Stimulated activated CD4-positive, alpha-beta T cell treated with anti-CD3 and anti-CD28 coated beads, Interleukin-1b, Interleukin-23, amount 100 ng/mL, for 48 hours (primary cell): ENCODE measurements at places on chromosomes 2 and 18.

DNA sequence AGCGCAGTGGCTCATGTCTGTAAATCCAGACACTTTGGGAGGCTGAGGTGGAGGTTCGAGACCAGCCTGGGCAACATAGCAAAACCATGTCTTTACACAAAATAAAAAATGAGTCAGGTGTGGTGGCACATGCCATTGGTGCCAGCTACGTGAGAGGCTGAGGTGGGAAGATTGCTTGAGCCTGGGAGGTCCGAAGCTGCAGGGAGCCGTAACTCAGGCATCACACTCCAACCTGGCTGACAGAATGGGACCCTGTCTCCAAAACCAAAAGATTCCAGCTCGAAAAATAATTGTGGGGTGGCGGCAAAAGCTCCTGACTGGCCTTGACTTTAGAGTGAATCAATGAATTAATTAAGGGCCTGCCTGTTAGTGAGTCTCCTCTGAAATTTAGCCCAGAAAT is 1.2 kb upstream of the ALPP start:
- no peak for DNase-seq

- no peak for DNase-seq
Measured at GRCh38 chr18:60987963-60988362, 345.3 kb upstream of the CDH20 start.

DNA sequence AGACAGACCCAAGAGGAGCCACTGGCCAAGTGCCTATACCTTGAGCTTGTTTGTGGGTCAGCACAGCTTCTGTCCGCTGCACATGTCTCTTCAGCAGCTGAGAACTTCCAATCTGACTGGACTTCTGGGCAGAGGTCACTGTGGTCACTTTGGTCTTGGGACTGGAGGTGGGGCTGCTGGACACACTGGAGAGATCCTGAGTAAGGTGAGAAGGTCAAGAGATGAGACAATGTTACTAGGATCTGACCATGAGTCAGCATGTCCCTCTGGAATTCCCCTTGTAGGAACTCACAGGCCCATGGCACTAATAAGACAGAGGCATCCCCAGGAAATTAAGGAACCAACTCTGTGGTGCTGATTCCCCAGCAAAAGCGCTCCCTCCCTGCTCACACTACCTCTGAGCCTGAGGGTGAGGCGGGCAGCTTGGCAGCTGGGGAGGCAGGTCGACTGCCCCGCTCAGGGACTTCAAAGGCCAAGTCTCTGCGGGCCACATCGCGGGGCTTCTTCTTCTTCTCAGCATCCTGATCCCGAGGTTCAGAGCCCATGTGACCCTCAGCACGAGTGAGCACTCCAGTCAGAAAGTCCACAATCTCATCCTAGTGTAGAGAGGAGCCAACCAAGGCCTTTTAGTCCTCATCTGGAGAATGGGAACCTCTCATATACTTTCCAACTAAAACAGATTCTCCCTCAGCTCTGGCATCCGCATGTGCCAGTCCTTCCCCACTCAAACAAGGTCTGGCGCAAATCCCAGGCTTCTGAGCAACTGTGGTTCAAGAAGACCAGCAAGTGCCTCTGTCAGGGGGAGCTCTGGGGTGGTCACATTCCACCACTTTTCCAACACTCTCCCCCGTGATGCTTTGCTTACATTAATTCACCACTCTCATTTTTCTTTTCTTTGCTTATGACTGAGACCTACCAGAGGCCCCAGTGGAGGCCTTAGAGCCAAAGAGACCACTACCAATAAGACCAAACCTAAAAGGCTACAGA is 29.4 kb downstream of the KANSL3 start:
- DNase-seq, result no peak

DNA sequence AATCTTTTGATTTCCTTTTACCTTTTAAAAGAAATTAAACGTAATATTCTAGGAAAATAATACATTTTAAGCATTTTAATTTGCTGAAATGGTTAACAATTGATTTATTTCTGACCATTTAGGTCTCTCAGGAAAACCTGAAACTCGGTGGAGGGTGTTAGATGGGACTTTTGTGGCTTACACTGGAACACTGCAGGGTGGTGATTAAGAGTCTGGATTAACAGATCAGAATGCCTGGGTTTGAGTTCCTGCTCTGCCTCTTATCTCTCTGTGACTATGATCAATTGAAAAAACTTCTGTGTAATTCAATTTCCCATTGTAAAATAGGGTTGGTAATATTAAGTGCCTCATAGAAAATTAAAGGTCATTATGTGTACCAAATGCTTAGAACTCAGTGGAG is 168.7 kb downstream of the UBE2E3 start:
- no peak for DNase-seq

- DNase-seq, result no peak
Measured at GRCh38 chr2:1912771-1913170, 168.5 kb upstream of the PXDN start.

DNA sequence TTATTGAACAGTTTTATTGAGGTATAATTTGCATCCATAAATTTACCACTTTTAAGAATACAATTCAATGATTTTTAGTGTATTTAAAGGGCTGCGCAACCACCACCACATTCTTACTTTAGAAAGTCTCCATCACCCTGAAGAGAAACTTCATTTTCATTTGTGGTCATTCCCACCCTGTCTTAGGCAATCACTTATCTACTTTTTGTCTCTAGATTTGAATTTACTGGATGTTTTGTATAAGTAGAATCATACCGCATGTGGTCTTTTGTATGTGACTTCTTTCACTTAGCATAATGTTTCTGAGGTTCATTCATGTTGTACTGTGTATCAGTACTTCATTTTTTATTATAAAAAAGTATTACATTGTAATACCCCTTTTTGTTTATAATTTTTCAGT is 17.9 kb upstream of the SLC4A10 start:
- no peak for DNase-seq

- no peak for DNase-seq
Measured at GRCh38 chr18:65365245-65365980, 385.4 kb upstream of the CDH7 start.

DNA sequence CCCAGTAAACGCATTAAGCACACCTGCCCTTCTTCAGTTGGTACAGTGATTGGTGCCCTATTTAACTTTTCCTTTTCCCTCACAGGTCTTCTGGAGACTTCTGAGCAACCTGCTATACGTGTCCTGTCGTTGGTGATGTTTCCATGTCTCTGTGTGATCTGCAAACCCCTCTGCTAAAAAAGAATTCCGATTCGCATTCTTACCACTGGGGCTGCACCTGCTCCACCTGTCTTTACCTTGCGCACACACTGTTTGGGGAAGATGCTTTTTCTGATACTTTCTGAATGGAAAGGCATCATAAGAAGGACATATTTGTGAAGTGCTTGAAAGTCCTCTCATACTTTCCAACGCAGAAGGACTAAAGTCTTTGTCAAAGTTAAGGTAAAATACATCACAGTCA is 323.9 kb upstream of the SOX11 start:
- DNase-seq, result no peak

GRCh38 chr18:45724601-45725000 is 620 bp downstream of the SLC14A1 start:
- no peak for DNase-seq

DNA sequence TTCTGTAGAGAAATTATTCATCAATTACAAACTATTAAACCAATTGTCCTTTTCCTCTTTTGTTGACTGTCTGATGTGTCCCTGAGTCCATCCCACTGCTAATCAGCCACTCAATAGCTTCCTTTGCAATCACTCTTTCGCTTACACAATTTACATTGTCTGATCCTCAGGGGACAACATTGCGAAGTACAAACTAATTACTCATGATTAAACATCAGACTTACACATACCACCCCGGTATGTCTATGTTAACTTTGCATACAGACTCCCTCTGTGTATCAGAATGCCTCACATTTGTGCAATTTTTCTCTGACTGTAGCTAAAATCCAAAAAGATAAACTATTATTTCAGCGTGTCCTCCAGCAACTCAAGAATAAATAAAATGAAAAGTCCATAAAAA is 264.4 kb upstream of the REV1 start:
- DNase-seq, result no peak

DNA sequence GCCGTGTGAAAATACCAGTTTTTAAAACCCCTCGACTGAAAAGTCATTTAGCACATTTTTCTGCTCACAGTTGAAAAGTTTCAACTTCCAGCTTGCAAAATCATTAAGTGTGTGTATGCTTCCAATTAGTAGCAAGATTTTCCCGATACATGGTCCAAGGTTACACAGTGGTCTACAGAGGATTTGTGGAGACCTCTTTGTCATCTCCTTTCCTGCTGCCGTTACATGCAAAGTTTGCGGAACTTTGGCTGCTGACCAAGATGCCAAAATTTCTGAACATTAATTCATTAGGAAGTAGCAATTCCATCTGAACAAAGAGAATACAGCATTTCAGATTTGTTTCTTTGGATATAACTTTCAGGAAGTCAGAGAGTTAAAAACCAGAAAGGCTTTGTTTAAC is 474.6 kb downstream of the PLCL1 start:
- DNase-seq, result no peak

DNA sequence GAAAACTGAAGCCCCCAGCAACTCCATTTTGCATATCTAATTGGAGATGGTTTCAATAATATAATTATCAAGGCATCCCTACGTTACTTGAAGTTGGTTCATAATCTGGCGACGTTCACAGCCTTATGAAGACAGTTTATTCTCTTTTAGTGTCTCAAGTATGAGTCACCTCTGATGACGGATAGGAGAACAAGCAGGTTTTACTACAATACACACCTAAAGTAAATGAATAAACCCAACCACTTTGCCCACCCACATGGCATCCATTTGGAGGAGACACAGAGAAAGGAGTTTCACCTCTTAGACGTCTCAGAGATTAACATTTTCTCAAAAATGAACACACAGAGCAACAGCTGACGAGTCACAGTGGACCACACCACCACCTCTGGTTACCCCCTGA is 40.8 kb downstream of the BCL11A start:
- no peak for DNase-seq

DNA sequence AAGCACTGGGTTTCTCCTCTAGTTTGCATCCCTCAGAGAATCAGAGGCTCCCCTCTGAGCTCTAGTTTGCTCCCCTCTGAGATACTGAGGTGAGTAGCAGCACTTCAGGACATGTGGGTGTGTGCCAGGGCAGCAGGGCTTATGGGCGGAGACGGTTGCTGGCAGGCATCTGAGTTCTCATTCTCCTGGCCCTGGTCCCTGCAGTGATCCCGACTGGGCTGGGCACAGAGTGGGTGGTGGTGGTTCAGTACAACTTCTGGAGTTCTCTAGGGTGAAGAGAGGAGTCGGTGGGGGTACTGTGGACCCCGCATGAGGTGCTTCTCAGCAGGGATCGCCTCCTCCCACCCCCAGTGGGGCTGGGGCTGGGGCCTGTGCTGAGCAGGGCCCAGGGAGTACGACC is 47.9 kb downstream of the BOLA3 start:
- no peak for DNase-seq

DNA sequence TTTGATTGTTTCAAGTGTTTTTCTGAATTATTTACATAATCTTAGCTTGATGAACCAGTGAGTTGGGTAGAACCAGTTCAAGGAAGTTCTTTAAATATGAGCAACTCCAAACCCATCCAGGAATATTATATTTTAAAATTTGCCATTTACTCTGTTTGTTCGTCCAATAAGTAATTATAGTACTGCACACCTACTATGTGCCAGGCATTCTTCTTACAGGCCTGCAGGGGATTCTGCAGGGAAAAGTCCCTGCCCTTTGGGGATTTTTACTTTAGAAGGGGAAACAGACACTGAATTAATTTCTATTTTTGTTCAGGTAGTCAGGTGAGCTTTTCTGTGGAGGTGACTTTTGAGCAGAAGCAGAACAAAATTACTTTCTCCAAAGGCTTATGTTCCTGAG is 146.9 kb downstream of the DOCK10 start:
- DNase-seq, result no peak

- DNase-seq, result no peak
Measured at GRCh38 chr2:205782941-205783340, 100.6 kb downstream of the NRP2 start.

GRCh38 chr2:209534228-209534627 is 110.4 kb downstream of the MAP2 start:
- no peak for DNase-seq

- no peak for DNase-seq
Measured at GRCh38 chr2:177545143-177545542, 152.6 kb downstream of the AGPS start.

DNA sequence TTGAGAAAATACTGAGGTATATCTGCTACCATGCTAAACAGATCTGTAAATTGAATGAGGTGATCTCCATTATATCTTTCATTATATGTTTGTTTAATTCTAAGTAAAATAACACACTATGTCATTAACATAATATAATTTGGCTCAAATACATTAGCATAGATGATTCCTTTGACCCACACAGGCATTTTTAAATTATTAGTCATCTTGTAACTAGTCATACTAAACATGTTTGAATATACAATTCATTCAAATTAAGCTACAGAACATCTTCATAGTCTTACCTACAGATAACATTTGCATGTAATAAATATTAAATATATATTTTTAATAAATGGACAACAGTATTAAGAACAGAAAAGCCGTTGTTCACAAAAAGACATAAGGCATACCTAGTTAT is 52.7 kb upstream of the KYNU start:
- no peak for DNase-seq

GRCh38 chr2:160479269-160479668 is 14.3 kb downstream of the RBMS1 start:
- no peak for DNase-seq

DNA sequence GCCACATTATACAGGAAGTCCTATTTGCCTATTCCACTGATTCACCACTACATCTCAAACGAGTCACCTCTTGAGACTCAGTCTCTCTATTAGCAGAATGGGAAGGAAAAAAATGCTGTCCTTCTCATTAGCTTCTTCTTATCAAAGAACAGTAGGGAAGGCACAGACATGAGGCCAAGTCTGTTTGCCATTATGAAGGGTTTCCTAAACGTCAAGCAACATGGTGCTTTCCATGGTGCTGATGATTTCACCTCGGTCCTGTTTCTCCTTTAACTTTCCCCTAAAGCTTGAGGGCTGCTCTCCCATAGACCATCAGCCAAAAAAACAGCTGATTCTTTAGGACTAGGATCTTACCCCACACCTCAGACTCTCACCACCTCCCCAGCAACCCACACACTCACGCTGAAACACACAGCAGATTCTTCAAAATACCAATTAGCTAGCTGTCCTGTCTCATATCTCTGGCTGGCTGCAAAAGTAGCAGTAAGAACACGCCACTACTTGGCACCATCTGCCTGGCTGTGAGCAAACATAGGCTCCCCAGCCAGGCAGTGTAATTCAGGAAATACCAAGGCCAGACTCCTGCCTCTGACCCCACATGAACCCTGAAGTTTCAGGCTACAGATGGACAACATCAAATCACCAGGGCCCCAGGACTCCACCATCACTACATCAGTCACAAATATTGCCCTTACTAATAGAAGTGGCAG is 30.5 kb downstream of the GALNT14 start:
- DNase-seq, result no peak

GRCh38 chr2:64753399-64753798 is 99.7 kb upstream of the SERTAD2 start:
- no peak for DNase-seq

- DNase-seq, result no peak
Measured at GRCh38 chr2:197157879-197158537, 152.6 kb downstream of the ANKRD44 start.

DNA sequence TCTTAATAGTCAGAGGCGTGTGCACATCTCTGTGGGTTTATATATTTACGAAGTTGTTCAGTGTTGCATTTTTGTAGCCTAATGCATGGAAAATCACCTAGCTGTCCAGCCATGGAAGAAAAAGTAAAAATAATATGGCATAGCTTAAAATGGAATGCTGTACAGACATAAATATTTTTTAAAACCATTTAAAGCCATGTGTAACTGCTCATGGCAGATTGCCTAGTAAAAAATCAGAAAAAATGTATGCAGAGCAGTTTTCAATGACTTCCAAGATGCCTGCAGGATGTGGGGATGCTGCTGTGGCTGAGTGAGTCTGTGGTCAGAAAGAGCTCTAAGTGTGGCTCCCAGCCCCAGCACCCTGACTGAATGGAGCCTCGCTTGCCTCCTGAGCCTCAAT is 64.8 kb upstream of the ALKAL2 start:
- no peak for DNase-seq
